ENCODE measurements at places on chromosomes 1 and 21.

GRCh38 chr1:232519186-232519585 lies 110.7 kb downstream of the SIPA1L2 start:
- no peak for DNase-seq

DNA sequence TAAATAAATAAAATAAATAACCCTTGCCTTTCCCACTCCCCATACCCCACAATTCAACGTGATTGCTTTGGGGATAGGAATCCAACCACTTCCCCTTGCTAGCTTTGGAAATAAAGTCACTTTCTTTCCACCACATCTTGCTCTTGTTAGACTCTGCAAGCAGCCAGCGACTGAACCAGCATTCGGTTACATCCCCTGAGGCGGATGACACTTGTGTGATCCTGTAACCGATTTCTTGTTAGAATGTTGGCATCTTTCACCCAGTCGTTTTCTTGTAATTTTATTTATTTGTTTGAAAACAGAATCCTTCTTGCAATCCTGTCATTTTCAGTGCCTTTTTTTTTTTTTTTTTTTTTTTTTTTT lies 1.6 kb upstream of the IFNGR2 start:
- no peak for DNase-seq

GRCh38 chr1:25737130-25737529 lies 62.9 kb upstream of the SELENON start:
- no peak for DNase-seq

- DNase-seq = no peak
Observed at GRCh38 chr1:172653015-172653709, 5.7 kb upstream of the FASLG start.

GRCh38 chr1:63405021-63405420 lies 37.6 kb downstream of the ALG6 start:
- DNase-seq = no peak

DNA sequence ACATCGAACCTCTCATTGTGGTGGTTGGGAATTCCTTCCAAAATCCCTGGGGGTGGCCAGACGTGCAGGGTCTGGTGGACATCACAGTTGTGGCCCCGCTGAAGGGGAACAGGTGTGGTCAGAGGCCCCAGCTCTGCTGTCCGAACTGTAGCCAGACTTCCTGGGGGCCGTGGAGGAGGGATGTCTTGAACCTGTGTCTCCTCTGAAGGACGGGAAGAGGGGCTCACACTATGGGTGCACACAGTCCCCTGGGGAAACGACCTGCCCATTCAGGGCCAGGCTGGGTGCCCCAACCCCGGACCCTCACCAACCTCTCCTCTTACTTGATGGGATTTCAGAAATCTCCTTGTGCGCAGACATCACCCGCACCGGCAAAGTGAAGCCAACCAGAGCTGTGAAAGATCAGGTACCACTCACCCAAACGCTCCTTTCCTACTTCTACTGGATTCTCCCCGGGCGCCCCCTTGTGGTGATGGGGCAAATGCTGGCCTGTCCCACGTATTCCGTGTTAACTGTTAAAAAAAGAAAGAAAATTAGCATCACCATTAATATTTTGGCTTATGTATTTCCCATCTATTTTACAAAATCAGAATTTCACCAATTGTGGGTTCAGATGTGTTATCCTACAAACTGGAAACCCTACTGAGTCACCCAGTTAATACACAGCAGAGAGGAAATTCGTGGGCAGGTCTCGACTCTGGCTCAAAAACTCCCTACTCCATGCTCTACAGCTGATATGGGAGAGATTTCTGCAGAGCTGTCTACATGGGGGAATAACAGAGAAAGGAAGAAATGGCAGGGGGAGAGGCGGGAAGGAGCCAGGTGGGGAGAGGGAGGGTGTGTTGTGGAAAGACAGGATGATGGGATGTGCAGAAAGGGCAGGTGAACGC lies 28.1 kb downstream of the PADI4 start:
- peak; percentile 72 for DNase-seq

- DNase-seq = no peak
Observed at GRCh38 chr1:212650228-212650627, 41.7 kb downstream of the ATF3 start.

DNA sequence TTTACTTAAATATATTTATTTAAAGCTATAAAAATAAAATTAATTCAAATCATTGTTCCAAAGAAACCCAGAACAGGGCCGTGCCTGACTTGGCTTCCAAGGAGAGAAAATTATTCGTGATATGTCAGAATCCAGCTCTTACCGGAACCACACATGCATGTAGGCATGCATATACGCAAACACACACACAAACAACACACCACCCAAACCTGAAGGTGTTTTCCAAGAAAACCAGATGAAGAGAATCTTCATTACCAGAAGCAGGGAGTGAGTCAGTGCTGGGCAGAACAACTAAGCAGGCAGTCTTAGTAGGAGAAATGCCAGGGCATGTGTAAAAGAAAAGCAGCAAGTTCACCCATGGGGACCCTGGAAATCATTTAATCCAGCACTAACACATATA lies 432.0 kb upstream of the BEND5 start:
- DNase-seq = no peak

DNA sequence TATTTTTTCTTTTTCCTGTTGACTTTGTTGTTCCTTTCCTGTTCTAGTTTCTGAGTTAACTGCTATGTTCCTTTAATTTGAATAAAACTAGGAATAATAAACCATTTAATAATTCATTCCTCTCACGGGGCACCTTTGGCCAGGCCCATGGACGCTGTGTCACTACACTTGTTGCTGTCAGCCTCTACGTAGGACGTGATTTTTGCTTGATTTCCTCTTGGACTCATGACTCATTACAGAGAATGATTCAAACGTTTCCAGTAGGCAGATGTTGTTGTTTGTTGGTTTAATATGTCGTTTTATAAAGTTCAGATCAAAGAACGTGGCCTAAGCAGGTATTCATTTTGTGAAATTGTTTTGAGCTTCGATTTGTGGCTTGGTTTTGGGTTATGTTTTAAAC lies 9.1 kb upstream of the SLC19A1 start:
- no peak for DNase-seq

DNA sequence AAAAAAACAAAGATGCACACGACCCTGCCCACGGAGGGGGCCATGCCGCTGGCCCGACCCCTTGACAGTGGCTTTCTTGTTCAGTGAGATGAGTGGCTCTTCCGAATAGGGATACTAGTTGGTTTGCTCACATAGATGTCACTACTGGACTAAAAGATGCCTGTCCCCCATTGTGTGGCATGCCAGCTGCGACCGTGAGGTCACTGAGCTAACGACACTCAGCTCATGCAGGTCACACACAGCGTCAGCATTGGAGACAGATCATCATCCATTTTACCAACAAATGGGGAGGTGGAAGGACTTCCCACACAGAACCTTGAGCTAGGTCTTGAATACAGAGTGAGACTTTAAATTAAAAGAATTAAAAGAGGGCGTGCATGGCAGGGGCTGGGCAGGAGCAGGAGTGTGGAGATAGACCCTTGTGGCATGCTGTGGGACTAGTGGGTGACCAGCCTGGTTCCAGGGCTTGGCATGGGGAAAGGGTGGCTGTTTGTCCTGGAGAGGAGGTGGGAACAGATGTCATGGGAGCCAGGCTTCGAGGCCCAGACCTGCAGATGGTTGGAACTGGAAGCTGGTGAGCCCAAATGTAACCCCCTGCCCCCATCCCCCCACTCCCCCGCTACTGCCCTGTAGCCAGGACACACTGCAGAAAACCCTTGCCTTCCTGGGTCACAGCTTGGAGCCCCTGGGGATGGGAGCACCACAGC lies 12.4 kb downstream of the SLC1A7 start:
- DNase-seq = no peak

DNA sequence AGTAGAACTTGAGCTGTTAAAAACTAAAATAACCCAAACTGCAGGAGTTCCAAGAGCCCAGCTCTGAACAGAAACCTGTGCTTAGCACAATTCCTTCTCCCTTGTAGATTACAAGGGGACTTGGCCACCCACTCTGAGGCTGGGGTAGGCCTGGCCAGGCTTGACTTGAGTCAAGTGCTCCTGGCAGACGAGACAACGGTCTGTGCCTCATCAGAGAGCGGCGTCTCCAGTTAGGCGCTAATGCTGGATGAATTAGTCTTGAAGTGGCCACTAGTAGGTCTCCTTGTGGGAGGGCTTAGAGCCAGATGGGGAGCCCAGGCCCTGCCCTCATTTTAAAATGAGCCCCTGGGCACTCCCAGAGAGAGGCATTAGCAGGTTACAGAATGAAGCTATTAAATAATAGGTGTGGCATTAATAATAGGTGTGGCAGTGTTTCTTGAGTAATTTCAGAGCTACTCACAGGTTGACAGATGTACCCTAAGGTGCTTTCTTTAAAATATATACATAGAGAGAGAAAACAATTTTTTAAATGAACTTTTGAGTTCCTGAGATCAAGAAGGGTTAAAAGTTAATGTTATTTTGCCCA lies 1.1 kb downstream of the EEIG2 start:
- DNase-seq = no peak

GRCh38 chr1:16112596-16113555 lies 39.4 kb upstream of the FAM131C start:
- peak; percentile 62 for DNase-seq

DNA sequence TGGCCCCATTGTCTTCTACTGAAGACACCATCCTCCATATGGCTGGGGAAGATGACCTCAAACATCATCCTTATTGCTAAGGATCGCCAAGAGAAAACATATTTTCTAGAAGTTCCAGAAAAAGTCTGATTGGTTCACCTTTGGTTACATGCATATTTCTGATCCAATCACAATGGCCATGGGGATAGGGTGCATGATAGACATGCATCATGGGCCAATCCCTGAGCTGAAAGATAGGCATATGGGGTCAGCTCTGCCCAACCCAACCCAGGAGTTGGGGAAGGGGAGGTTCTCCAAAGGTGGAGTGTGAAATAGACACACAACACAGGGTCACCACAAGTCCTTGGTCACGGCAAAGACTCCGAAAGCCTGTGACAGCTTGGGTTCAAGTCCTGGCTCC lies 276.3 kb upstream of the TMEM51 start:
- no peak for DNase-seq

DNA sequence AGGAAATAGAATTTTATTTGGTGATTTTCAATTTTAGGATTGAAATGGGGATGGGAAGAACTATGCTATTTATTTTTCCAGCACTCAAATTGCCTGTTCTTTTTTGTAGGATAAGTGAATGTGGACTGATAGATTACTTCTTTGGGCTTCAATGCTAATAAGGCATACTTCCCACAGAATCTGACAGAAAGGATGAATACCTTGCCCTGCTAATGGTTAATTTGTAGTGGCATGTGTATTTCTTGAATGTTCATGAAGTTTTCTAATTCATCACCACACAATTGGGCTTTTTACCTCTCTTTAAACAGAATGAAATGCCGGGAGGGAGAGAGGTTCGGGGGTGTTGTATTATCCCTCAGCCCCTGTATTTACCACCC lies 369.1 kb upstream of the ADGRL2 start:
- no peak for DNase-seq

- no peak for DNase-seq
Observed at GRCh38 chr1:22234476-22235030, 91.7 kb upstream of the WNT4 start.

DNA sequence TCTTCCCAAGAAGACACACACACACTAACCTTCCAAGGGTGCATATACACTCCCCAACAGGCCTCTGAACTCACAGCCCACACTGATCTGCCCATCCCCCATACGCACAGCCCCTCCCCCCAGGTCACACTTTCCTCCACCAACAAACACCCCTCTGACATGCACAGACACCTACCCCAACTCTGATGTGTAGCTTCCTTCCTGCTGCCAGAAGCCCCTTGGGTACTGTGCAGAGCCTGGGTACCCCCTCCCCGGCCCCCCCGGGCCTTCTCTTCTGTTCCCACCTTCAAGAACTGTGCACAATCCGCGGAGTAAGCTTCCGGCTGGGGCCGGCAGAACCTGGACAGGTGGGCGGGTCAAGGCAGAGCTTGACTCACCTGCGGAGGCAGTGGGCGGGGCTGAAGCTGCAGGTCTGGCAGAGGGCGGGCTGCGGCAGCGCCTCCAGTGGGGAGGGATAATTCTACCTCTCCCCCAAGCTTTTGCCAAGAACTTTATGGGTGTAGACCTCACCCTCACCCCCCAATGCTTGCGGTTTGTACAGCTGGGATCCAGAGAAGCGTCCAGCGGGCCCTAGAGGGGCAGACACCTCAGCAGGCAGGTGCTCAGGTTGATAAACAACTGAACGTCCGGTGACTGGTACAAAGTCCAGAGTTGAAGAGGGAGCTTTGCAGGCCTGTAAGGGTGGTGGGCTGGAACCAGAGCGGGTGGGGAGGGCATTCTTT lies at the start of gene C1orf210:
TSS of gene C1orf210 (minus strand) at position 313 of the 722 bp plus-strand sequence. CDS start 2,311 bp downstream, outside the sequence.
- DNase-seq = peak; percentile 90

GRCh38 chr1:9996624-9997582 lies at the start of gene RBP7:
Gene RBP7, plus strand, starts transcription at chr1:9997228. Its CDS starts 31 bp downstream, at chr1:9997259.
- peak; percentile 18 for DNase-seq

GRCh38 chr1:13828454-13829151 lies 128.6 kb downstream of the PRDM2 start:
- DNase-seq = peak; percentile 53

DNA sequence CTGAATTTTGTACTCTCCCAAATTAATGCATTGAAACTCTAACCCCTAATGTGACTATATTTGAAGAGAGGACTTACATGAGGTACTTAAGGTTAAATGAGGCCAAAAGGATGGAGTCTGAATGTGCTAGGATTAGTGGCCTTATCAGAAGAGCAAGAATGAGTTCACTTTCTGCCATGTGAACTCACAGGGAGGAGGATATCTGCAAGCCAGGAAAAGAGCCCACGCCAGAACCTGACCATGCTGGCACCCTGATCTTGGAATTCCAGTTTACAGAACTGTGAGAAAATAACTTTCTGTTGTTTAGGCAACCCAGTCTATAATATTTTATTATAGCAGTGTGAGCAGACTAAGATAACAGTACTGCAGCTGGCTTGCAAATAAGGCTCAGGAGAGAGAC lies 12.2 kb upstream of the FASLG start:
- DNase-seq = no peak

GRCh38 chr1:221169447-221169889 lies 290.2 kb downstream of the HLX start:
- DNase-seq = no peak

DNA sequence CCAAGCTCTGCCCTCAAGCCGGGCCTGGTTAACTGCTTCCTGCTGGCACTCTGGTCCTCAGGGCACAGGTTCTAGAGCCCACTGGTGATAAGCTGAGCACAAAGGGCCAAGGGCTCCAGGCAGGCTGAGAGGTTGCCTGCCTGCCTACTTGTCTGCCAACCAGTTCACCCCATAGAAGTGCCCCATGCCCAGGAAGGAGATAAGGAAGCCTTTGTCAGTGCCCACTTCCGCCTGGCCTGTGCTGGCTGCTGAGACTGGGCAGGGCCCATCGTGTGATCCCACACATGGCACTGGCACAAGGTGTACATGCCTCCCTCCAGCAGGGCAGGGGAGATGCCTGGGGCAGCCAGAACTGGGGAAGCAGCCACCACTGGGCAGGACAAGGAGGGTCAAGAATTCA lies 24.1 kb downstream of the SLC9A1 start:
- no peak for DNase-seq

GRCh38 chr1:36225283-36225899 lies 1.1 kb downstream of the THRAP3 start:
- DNase-seq = no peak
